Brain (organoid and tissue), 16 donors: ENCODE measurements at places on chromosomes 16 and 17.

- no peak for DNase-seq
These were observed 1.2 kb upstream of the C17orf99 start for GRCh38 chr17:78144736-78145641.

- no peak for DNase-seq
These were observed 63.5 kb upstream of the PLCG2 start for GRCh38 chr16:81715358-81716196.

DNA sequence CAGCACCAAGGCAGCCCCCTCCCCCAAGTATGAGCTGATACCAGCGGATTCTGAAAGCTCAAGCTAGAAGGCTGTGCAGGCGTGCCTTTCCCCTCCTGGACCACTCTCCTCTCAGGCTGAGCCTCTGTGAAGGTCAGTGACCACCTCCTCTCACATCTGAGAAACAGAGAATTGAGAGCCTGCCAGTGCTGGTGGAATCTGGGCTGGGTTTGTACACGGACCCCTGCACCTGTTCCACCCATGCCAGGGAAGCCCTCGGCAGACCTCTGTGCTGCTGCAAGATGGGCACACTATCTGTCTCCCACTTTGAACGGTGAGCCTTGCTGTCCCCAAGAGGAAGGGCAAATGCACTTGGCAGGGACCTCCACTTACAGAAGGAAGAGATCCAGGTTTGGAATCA lies 54.7 kb upstream of the SDK2 start:
- DNase-seq = no peak

DNA sequence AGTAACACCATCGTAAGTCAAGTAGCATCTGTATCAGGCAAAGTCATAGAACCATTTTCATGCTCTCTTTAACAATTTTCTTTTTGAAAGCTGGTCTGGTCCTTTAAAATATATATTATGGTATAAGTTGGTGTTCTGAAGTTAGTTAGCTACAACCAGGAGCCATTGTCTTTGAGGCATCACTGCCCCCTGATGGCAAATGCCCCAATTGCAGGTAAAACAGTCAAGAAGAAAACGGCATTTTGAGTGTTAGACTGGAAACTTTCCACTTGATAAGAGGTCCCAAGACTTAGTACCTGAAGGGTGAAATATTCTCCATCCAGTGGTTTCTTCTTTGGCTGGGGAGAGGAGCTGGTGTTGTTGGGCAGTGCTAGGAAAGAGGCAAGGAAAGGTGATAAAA lies 14.1 kb downstream of the TP53 start:
- no peak for DNase-seq

GRCh38 chr17:47286198-47286914 lies 32.7 kb downstream of the ITGB3 start:
- no peak for DNase-seq

DNA sequence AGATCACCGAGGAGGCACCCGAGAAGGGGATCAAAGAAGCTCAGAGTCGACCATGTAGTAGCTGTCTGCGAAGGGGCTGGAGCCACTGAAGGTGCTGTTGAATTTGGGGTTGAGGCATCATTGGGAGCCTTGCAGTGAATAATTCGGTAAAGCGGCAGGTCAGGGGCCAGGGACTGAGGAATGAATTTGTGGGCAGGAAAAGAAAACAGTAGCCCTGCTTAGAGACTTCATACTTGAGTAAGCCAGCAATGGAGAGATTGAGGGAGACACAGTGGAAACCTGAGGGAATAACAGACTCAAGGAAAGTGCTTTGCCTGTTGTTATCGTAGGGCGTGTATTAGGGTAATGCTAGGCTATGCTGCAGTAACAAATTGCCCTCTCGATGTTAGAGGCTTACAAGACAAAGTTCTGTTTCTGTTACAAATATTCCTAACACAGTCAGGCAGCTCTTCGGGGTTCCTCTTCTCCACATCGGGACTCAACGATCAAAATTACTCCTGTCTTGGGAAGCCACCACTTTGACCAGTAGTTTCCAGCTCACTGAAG lies 13.4 kb upstream of the HERPUD1 start:
- no peak for DNase-seq

- peak; percentile 24 for DNase-seq
These were observed 549 bp downstream of the SLC26A11 start for GRCh38 chr17:80220736-80221215.

- DNase-seq = peak; percentile 24
These were observed 20.4 kb downstream of the MIEF2 start for GRCh38 chr17:18280766-18281371.

- DNase-seq = peak; percentile 68
These were observed 1.7 kb downstream of the JPH3 start for GRCh38 chr16:87603684-87604633.

DNA sequence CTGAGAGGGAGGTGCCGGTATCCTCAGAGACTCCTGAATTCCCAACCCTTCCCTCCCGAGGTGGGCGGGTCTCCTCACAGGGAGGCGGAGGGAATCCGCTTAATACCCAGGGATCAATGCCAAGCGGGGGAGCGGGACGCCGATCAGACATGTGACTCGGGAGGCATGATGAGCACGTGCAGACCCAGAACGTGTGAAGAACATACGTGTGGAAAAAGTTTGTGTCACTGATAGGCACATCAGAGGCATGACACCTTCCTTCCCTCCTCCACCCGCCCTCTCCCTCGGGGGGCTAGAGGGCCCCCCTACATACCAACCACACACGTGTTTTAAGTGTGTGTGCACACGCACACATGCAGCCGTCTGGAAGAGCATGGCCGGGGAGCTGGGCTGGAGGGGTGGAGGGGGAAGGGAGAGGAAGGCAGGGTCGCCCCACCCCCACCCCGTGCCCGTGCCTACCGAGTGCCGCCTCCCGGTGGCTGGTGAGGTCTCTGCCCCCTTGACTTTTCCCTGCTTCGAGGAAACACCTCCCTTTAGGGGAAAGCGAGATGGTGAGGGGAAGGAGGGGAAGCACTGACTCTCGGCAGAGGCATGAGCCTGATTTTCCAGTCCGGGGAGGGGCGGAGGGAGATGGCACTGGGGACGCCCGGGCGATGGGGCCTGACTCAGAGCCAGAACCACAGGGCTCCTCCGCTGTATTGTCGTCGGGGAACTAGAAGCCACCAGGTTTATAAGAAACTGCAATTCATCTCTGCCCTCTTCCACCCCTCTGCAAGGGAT lies 12.1 kb upstream of the TBX21 start:
- no peak for DNase-seq

- no peak for DNase-seq
These were observed 804 bp upstream of the ITGAE start for GRCh38 chr17:3801792-3802191.

DNA sequence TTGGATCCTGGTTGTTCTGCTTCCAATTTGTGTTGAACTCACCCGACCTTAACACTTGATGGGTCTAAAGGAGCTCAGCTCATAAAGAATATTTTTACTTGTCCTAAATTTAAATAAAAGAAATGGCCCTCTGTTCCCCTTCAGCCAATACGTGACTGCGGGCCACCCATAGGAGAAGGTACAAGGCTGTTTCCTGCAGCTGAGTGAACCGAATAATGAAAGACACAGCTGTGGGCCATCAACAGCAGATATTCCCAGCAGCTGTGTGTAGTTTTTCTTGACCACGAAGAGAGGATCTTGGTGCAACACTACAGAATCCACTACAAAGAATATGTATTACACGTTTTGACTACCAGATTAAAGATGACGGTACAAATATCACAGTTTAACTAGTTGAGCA lies 1431.6 kb downstream of the CDH11 start:
- no peak for DNase-seq

DNA sequence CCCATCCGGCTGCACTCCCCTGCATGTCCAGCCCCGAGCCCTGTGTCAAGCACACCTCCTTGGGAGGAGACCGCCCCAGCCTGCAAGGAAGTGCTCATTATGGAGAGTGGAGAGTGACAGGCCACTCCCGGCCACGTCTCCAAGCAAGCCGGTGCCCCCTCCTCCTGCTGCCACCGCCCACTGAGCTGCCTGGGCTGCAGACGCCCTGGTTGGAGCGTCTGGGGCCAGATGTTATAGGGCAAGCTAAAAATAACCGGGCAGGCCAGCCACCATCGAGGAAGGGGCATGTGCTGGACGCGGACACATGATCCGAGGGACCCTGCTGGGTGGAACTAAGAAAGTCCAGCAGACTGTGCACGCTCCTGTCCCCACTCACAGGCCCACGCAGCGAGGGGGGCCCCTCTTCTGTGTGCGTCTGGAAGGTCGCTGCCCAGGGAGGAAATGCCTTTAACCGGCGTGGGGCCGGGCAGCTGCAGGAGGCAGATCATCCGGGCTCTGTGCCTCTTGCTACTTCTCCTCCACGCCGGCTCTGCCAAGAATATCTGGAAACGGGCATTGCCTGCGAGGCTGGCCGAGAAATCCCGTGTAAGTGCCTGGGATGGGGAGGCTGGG lies at the start of gene WFDC1:
TSS of gene WFDC1 (plus strand) at position 348 of the 612 bp plus-strand sequence. CDS start at position 442, 94 bp downstream.
- no peak for DNase-seq

DNA sequence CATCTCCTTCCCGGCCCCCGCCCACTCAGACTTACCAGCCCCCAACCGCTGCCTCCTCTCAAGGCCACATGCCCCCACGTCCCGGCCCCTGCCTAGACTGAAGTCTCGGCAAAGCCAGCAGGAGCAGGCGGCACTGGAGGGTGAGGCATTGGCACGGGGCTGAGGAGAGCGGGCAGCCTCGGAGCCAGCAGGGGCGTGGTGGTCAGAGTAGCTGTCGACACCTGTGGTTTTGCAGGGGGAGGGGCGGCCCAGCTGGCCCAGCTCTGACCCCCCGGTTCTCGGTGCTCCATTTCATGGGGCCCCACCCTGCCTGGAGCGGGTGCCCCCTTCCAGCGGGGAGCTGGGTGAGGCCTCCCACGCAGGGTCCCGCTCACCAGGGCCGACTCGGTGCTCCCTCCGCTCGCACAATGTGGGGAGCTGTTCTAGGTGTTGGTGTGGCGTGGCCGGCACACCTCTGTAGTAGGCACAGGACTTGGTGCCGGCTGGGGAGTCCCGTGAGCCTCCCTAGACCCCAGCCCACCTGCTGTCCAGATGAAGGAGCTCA lies 4.7 kb downstream of the CDH15 start:
- DNase-seq = no peak

DNA sequence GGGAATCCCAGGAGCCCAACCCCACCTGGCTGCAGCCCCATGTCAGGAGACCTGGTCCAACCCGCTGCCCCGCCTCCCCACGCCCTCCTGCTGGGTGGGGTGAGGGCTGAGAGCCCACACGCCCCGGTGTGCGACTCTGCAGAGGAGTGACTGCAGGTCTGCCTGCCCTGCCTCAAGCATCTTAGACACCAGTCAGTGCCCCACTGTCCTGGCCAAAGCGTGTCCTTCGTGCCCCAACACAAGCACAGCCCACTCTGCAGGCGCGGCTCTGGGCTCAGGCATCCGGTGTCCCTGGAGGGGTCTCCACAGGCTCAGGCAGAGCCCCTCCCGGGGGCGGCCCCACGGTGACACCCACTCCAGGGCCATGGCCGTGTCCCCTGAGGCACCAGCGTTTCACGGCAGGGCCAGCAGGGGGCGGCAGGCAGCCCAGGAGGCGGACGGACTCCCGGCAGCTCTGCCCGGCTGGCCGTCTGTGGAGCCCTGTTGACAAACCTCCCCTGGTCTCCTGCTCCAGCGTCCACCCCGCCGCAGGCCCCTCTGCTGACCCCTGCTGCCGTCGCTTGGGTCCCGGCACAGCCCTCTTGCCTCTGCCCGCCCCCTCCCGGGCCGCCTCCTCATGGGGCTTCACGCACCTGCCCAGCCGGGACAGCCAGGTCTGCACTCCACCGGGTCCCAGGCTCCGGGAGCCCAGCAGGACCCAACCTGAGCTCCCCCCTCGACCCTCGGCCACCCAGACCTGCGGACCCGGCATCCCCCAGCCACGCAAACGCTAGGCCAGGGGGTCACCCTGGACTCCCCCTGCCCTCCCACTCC lies 8.6 kb upstream of the UBE2I start:
- DNase-seq = no peak

DNA sequence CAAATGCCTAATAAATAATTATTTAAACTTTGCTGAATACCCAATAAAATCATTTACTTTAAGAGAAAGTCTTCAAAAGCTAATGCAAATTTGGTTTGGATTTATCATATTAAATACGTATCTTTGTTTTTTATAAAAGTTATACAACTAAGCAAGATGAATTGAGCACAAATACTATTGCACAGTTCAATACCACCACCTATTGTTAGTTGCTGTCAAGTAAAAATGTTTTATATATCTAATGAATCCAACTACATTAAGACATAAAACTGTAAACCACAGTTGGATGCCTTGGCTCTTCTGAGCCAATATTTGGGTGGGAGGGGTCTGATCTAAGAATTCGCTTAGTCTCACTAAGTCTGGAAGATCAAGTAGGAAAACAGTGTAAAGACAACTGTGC lies 7.7 kb downstream of the FBXL20 start:
- DNase-seq = no peak

DNA sequence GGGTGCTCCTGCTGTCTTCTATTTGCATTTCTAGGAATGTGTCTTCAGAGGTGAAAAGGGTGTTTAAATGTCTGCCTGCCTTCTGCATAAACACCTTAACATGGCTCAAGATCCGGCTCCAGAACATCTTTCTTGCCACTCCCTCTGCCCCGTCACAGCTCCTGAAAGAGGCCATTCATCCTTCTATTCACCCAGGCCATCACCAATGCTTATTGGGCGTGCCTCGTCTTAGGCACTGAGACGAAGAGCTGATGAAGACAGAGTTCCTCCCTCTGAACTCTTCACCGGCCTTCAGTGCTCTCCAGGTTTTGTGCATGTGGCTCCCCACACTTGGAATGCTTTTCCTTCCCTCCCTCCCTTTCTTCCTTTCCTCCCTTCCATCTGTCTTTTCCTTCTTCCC lies 386.7 kb downstream of the UTP18 start:
- no peak for DNase-seq

DNA sequence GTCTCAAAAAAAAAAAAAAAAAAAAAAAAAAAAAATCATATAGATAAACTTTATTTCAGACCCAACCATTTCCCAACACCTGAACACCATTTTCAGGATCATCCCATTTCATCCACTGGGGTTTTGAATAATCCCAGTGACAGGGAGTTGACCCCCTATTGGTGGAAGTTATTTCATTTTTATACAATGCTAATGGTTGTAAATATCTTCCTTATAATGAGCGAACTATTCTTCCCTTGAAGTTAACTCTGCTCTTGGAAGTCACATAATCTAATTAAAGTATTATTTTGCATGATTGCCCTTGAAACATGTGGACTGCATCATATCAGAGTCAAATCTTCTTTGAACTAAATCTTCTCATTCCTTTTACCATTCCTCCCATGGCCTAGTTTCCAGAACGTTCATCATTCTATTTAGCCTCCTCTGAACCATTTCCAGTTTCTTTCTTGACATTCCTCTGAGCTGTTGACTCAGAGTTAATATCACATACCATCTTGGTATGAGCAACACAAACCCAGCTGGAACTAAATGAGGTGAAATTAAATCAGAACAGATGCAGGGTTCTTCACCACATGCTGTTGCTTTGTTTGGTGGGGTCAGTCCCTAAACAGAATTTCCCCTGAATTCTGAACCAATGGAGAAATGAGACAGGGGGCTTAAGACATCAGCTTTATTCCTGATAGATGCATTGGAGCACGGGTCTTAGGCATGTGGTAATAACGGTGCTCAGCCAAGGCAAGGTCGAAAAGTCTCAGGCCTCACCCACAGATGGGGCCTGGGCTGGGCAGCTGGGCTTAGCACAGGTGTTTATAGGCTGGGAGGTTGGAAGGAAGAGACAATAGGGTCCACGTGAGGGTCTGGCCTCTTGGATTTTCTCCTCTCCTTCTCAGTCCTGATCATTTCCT lies 8.9 kb downstream of the HSD17B2 start:
- peak; percentile 70 for DNase-seq

- no peak for DNase-seq
These were observed 724.9 kb upstream of the SOX9 start for GRCh38 chr17:71395901-71396300.

- DNase-seq = no peak
These were observed 10.7 kb downstream of the SPNS2 start for GRCh38 chr17:4509401-4509800.
